Suppressor macrophage treated with lipopolysaccharide for 1 hour (primary cell): ENCODE measurements at places on chromosomes 12 and 14.

DNA sequence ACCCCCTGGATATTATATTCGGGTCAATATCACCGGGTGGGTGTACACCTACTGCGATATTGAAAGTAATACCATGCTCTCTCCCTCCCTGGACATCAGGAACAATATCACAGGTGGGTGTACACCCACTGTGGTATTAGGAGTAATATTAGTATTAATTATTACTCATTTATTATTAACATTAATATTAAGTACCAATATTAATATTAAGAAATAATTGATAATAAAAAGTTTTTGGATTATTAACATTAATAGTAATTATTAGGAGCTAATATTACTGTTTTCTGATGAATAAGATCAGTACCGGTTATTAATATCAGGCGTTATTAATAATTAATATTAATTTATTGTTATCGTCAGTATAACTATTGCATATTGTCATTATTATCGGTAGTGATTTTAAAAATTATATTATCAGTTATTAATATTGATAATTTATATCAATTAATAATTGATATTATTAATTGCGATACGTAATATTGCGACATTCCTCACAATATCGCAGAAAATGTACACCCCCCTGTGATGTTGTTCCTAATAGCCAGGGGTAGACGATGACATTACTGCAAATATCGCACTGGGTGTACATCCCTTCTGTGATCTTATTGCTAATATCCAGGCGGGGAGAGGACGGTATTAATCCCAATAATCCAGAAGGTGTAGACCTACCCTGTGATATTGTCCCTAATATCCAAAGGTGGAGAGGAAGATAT lies 17.0 kb downstream of the SMIM41 start:
- DNase-seq = no peak

- no peak for DNase-seq
Measured at GRCh38 chr12:29113101-29113500, 36.0 kb upstream of the FAR2 start.

GRCh38 chr12:68007466-68007865 lies 18.2 kb downstream of the IFNG-AS1 start:
- peak; percentile 16 for DNase-seq

GRCh38 chr12:49809906-49810389 lies 18.3 kb downstream of the NCKAP5L start:
- DNase-seq = no peak

GRCh38 chr14:90785471-90785870 lies 30.8 kb downstream of the TTC7B start:
- DNase-seq = peak; percentile 57

DNA sequence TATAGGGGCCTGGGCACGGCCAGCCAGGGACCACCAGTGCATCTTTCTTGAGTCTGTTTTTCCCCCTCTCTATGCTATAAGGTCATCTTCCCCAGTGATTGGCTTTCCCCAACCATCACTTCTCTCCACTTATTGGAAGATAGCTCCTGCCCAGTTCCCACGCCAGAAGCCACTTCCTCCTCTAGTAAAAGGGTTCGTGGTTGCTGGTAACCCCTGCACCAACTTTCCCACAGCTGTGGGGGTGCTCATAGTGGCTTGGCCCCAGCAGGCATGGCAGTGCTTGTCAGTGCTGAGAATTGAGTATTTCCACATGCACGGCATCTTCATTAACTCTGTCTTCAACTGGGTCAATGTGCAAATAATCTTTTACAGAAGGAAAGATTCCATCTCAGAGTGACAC lies 215.4 kb downstream of the FOXN3 start:
- peak; percentile 29 for DNase-seq

DNA sequence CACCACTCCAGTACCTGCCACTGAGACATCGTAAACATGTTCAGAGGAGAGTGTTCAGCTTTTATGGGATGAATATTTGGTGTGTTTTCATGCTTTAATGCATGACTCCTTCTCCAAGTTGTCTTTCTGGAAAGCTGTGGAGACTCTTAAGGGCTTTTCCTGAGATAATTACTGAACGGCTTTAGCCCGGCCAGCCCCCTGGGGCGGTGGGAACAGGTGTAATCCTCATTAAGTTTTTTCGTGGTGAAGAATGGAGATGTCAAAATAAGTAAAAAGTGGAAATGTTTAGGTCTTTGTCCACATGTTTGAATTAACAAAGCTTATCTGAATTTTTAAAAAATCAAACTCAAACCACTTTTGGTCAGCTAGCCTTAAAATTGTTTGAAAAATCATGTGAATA lies 1.5 kb downstream of the SYNE2 start:
- no peak for DNase-seq

DNA sequence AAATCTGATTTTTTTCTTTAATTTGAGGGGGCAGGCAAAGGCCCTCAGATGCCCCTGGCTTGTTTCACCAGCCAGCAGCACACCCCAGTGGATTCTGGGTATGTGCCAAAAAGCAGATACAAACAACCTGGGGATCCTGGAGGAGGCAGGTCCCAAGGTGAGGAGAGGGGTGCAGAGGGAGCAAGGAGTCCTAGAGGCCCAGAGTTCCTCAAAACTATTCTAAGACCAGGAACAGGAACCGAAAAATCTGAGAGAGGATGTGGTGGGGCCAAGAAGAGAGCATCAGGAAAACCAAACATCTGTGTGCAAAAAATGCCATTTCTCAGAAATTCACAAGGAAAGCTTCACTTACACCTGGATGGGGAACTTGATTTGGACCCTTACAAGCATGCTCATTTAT lies 8.2 kb downstream of the KCNA5 start:
- peak; percentile 20 for DNase-seq

- DNase-seq = no peak
Measured at GRCh38 chr14:47949006-47949405, 273.6 kb upstream of the MDGA2 start.

DNA sequence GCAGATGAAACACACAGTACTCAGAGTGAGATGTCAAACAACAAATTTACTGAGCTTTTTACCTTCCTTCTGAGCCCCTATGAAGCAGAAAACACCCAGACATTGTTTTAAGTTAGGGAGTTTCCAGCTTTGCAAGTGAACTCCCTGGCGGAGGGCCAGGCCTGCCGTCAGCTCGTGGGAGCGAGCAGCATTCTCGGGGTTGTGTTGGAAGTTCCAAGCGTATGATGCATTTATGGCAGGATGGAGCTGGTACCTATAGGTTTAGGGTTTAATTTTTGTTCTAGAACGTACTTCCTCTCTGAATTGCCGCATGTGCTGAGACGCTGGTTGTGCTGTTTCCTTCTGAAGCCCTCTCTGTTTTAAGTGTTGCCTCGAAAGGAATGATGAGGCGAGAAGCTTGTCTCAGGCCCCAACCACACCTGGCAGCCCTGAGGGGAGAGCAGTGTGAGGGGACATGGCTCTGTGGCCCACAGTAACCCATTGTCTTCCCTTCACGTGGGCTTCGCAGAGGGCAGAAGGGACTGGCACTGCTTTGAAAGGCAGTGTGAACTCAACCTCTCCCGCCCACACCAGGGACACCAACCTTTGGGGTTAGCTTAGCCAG lies 76.6 kb downstream of the SSPN start:
- DNase-seq = peak; percentile 95

- DNase-seq = no peak
Measured at GRCh38 chr14:45247427-45247826, 5.6 kb downstream of the MIS18BP1 start.

GRCh38 chr12:40031965-40032364 lies 73.9 kb downstream of the SLC2A13 start:
- no peak for DNase-seq

GRCh38 chr12:129877411-129877810 lies 26.4 kb downstream of the TMEM132D start:
- no peak for DNase-seq
